Activated T-cell treated with anti-CD3 and anti-CD28 coated beads for 24 hours (primary cell): ENCODE measurements at places on chromosomes 3 and 15.

DNA sequence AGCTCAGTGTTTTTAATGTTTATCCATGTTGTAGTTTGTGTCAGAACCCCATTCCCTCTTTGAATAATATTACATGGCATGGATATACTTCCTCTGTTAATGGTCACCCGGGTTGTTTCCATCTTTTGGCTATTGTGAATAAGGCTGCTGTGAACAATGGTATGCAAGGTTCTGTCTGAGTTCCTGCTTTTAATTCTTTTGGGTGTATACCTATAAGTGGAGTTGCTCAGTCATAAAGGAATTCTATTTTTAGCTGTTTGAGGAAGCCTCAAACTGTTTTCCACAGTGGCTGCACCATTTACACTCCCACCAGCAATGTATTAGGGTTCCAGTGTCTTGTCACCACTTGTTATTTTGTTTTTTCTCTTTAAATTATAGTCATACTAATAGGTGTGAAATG is 99.6 kb downstream of the SLC25A26 start:
- no peak for DNase-seq

GRCh38 chr3:8128686-8129085 is 372.9 kb upstream of the LMCD1 start:
- no peak for DNase-seq

- DNase-seq = no peak
Observed at GRCh38 chr15:74252721-74253120, 16.6 kb downstream of the CCDC33 start.

- DNase-seq = no peak
Observed at GRCh38 chr3:185076219-185076618, 76.6 kb downstream of the C3orf70 start.

- DNase-seq = no peak
Observed at GRCh38 chr3:79810581-79810980, 42.8 kb upstream of the ROBO1 start.

DNA sequence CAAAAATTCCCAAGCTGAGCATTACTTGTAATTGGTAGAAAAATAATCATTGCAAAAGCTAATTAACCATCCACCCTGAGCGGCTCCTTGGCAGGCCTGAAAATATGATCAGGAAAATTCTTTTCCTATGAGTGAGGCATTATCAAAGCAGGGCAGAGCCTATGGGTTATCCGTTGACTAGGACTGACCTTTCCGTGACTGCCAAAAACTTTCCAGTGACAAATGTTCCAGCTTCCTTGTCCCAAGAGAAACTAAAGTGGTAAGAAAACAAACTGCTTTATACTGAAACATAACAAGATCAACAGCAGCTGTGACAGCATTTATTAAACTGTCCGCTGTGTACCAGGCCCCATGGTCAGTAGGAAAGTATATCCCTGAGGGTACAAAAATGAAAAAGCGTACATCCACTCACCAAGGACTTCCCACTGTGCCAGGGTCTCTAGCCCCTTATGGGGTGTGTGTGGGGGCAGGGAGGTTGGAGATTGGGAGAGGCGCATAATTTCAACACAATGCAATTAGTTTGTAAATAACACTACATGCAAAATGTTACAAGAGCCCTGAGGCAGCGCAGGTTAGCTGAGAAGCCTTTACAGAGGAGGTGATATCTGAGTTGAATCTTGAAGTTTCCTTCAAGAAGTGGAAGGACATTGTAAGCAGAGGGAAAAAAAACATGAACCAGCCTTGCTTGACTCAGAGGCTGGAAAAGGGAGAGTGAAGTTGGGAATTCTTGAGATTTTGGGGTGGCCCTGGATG is 8.5 kb downstream of the LIPC start:
- DNase-seq = no peak

GRCh38 chr3:4722103-4722502 is 229.0 kb downstream of the ITPR1 start:
- DNase-seq = no peak

GRCh38 chr3:37973246-37974054 is 17.1 kb upstream of the VILL start:
- no peak for DNase-seq
